Right atrium auricular region (tissue), 2 donors: ENCODE measurements at places on chromosomes 16 and 17. TPM values are rescaled to one million over a fixed set of nuclear protein-coding genes. Genes with fewer than 3 reads are reported as not detected.

GRCh38 chr17:31537565-31538011 is 146.1 kb downstream of the RAB11FIP4 start:
- no peak for DNase-seq
- no peak overlapping the region for H3K4me3 ChIP-seq
- no peaks in the 10 kb centered on the region for H3K27me3 ChIP-seq
- H3K27ac ChIP-seq, result no peak overlapping the region
- no peaks in the 10 kb centered on the region for H3K4me1 ChIP-seq
- no peaks in the 10 kb centered on the region for H3K36me3 ChIP-seq

DNA sequence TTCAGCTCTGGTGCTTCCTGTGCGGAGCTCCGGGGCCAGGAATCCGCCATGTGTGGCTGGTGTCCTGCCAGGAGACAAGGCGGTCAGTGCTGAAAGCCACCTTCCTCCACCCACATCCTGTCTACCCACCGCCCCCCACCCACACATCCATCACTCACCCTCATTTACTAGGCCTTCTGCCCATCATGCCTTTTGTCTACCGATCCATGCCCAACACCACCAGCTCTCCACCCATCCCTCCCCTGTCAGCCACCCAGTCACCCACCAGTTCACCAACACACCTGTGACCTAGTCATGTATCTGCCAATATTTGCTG is 241.4 kb downstream of the KATNIP start:
- H3K27me3 ChIP-seq, result no peaks in the 10 kb centered on the region
- H3K27ac ChIP-seq, result no peak overlapping the region
- H3K4me3 ChIP-seq, result no peak overlapping the region
- no peak for DNase-seq
- H3K36me3 ChIP-seq, result no peaks in the 10 kb centered on the region

GRCh38 chr16:4097826-4098240 is 18.4 kb downstream of the ADCY9 start:
- DNase-seq, result no peak
- no peaks in the 10 kb centered on the region for H3K36me3 ChIP-seq
- no peaks in the 10 kb centered on the region for H3K27me3 ChIP-seq
- H3K4me3 ChIP-seq, result no peak overlapping the region

DNA sequence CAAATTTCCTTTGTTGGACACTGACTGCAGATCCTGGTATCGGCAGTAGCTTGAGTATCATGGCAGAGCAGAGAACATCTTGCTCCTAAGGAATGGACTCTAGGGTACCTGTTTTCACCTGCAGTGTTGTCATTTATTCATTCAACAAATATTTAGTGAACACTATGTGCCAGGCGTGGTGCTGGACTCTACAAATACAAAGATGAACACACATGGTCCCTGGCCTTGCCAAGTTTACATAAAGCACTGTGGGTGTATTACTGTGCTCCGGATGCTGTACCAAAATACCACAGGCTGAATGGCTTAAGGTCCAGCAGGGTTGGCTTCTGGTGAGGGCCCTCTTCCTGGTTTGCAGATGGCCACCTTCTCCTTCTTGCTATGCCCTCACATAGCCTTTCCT is 14.2 kb upstream of the CCR7 start:
- H3K36me3 ChIP-seq, result no peaks in the 10 kb centered on the region
- no peak for DNase-seq
- H3K4me3 ChIP-seq, result no peak overlapping the region
- peaks cover 5% of the 10 kb centered on the region for H3K4me1 ChIP-seq
- no peak overlapping the region for H3K27ac ChIP-seq

- no peaks in the 10 kb centered on the region for H3K36me3 ChIP-seq
- H3K4me3 ChIP-seq, result no peak overlapping the region
- no peaks in the 10 kb centered on the region for H3K27me3 ChIP-seq
- H3K4me1 ChIP-seq, result peaks cover 5% of the 10 kb centered on the region
Observed at GRCh38 chr17:74305865-74306654, 20.0 kb upstream of the KIF19 start.

DNA sequence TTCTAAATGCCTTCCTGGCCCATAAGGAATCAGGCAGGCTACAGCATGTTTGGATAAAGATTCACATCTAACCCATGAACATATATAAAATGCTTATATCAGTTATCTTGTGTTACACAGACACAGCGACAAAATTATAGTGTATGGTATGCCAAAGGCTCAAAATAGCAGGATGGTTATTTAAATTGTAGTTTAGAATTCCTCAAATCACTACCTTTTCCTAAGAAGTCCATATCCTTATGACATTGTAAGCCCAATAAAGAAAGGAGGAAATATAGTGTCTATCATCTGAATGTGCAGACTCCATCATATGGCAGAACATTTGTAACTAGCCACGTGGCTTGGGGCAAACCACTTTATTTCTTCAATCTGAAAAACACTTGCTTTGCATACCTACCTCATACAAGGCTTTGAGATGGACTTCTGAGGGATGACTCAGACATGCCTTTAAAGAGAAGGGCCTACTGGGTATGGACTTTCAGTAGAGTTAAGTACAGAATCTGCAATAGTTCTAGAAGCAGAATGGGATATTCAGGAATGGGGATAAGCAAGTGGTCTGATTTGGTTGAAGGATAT is 12.1 kb upstream of the DHX8 start:
- DNase-seq, result no peak
- H3K4me1 ChIP-seq, result no peaks in the 10 kb centered on the region
- no peak overlapping the region for H3K4me3 ChIP-seq
- no peaks in the 10 kb centered on the region for H3K27me3 ChIP-seq

- DNase-seq, result no peak
- no peaks in the 10 kb centered on the region for H3K27me3 ChIP-seq
- no peaks in the 10 kb centered on the region for H3K36me3 ChIP-seq
- H3K4me3 ChIP-seq, result no peak overlapping the region
Observed at GRCh38 chr16:17914168-17914567, 422.4 kb downstream of the NPIPA8 start.

DNA sequence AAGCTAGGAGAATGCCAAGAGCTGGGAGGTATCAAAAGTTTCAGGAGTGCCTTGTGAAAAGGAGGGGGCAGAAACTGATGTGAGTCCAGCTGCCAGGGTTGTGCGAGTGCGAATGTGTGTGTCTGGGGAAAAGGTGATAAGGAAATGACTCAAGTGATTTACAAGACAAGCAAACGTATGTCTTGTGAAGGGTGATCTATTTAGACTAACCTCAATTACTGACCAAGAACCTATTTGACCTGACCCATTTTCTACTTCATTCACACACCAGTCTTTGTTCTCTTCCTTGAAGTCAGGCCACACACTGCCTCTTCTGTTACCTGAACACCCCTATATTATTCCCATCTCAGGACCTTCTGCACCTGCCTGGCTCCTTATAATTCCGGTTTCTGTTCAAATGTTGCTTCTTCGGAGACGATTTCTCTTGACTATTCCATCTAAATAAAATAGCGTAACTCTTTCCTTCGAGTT is 1.0 kb downstream of the GDE1 start:
- H3K4me1 ChIP-seq, result peaks cover 46% of the 10 kb centered on the region
- peak overlapping the region; percentile 89 for H3K27ac ChIP-seq
- no peaks in the 10 kb centered on the region for H3K27me3 ChIP-seq
- H3K4me3 ChIP-seq, result peak overlapping the region; percentile 67
- H3K36me3 ChIP-seq, result peaks cover 11% of the 10 kb centered on the region

The OR3A1 gene
- not detected for total RNA-seq

The MYOCD gene
- 50.6 TPM for total RNA-seq

The AIPL1 gene
- total RNA-seq, result not detected
